ENCODE measurements at places on chromosomes 3 and 15.

- DNase-seq, result no peak
Measured at GRCh38 chr3:47441796-47442551, 33.8 kb downstream of the SCAP start.

DNA sequence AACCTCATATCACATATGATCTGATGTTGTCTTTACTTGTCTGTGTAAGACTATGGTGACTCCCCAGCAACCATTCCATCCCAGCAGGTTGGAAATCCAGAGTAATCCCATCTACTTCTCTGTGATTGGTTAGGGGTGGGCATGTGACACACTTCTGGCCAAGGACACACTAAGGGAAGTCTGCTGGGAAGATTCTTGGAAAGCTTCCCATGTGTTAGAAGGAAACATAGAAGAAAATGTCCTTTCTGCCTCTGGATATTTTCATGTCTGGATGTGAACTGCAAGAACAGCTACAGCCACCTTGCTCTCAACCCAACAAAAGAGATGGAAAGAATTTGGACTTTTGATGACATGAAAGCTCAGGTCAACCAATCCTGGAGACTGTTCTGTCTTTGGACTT lies 2.6 kb upstream of the UBE2Q2 start:
- DNase-seq, result no peak

GRCh38 chr3:126258670-126259069 lies 78.3 kb upstream of the ALDH1L1 start:
- DNase-seq, result no peak

- no peak for DNase-seq
Measured at GRCh38 chr3:128686465-128686864, 35.8 kb upstream of the RPN1 start.

DNA sequence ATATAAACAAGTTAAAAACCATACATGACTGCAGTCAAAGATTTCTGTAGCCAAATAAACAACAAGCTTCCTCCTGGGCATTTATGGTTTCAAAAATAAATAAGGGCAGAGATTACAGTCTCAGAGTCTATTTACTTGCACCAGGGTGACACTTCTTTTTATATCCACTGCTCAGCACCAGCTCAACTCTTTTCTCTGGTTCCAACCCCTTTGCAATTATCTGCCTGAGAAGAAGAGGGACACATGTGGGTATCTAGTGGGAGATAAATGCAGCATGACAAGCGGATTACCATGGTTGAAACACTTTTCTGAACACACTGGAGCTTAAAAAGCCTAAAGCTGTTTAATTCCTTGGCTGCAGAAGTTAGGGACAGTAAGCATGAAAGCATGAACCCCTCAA lies 311.5 kb downstream of the CNTN3 start:
- DNase-seq, result no peak

DNA sequence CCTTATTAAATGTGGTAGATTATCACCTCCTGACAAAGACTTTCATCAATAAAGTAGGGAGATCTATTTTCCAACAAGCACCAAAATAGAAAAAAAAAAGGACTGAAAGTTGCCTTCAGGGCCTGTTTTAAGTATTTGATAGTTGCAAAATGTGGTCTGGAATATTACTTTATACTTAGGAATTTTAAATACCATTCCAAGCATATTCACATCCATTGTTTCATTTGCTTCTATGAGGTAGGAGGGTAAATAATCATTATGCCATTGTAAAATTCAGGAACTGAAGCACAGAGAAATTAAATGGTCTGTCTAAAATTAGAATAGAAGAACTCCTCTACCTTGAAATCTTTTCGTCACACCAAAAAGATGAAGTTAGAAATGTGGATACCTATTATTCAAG lies 110.0 kb downstream of the TMCC1 start:
- no peak for DNase-seq

DNA sequence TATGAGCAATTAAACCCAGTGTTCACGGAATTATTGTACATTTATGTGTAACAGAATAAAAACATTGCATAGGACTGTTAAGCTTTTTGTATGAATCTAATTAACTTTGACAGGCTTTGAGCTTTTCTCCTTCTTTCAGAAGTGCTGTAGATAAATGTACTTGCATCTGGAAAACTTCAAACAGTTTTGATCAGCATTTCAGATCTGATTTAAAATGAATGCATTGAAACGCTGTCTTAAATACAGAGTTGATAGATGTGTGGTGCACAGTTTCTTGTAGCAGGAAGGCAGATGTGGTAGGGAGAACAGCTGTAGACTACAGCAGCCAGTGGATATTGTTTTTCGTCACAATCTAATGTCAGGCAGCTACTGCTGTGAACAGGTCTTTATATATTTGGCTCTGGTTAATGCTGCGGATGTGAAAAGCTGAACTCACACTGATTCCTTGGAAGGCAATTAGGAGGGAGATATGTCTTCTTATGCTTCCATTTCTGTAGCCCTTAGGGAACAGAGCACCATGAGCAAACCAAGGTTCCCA lies 193.8 kb upstream of the GOLIM4 start:
- DNase-seq, result no peak

GRCh38 chr3:158847452-158847821 lies 45.6 kb downstream of the MFSD1 start:
- DNase-seq, result no peak

- no peak for DNase-seq
Measured at GRCh38 chr3:98986073-98986472, 84.6 kb upstream of the DCBLD2 start.

DNA sequence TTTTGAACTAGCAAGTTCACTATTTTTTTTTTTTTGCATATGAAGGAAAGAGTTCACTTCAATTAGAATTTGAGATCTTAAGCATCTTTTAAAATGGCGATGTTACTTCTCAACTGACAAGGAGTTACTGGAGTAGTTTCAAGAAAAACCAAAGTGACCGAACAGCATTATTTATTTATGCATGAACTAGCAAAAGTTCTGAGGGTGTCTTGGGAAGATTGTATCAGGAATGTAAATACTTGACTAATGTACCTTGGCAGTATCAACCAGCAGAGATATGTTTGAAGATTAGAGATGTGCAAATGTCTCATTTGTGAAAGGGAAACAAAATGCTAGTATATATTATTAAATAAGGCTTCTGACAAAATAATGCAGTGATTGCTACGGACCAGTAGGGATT lies 203.9 kb downstream of the KBTBD8 start:
- DNase-seq, result no peak

- no peak for DNase-seq
Measured at GRCh38 chr15:55535436-55535835, 27.4 kb upstream of the DNAAF4 start.

DNA sequence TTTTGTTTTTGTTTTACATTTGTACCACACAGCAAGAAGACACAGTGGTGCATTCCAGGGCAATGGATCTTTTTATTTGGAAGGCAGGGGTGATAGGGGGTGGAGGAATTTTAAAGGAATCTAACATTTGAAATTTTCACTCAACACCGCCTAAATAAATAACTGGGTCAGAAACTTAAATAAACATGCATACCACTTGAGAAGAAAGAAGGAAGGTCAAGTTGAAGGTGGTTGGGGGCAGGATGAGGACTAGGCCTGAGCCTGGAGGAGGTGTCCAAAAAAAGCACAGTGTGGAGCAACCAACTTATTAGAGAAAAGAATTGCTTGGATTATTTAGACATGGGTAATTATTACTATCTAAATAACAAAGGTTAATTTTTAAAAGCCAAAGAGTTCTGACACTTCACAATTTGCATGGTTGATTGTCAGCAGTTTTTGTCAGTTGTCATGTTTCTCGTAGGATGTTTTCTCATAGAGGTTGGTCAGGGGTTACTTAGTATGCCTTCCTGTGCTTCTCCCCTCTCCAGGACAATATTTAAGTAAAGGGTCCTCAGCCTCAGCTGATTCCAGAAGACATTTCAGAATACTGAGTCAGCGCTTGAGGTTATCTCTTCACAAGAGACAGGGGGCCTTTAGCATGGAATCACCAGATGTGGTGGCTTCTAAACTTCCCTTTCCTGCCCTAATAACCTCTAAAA lies 173.7 kb upstream of the SLC2A2 start:
- no peak for DNase-seq

GRCh38 chr15:38323895-38324294 lies 71.3 kb downstream of the SPRED1 start:
- DNase-seq, result no peak

GRCh38 chr3:109963831-109964230 lies 626.5 kb upstream of the DPPA4 start:
- peak; percentile 25 for DNase-seq

- DNase-seq, result no peak
Measured at GRCh38 chr3:149077628-149078027, 8.7 kb downstream of the HLTF start.

DNA sequence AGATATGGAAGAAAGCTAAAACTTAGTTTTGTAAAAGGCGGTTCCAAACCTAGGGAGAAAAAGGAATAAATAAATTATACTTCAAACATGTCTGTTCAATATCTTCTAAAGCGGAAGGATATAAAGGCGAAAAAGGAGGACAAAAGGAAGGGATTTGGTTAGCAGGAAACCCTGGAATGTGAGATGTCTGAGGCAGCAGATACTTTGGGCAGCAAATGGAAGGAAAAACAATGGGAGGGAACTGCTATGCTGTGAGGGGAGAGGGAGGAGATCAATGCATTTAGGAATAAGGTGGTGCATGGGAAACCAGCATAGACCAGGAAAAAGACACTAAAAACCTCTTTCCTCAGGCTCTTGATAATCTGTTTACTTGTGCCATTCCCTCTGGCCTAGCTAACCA lies 120.8 kb downstream of the DNAH12 start:
- no peak for DNase-seq

DNA sequence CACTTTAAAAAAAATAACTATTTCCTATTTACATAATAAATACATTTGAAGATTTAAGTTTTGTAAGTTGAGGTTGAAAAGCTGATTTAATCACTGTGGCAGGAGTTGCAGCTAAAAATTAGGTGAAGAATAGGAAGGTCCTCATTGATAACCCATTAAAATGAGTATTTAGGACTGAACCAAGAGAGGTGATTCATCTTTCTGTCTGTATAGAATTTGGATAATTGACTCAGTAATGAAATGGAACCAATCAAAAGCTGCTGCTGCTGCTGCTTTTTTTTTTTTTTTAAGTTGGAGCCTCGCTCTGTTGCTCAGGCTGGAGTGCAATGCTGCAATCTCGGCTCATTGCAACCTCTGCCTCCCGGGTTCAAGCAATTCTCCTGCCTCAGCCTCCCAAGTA lies 190.5 kb downstream of the KLHL25 start:
- DNase-seq, result no peak

DNA sequence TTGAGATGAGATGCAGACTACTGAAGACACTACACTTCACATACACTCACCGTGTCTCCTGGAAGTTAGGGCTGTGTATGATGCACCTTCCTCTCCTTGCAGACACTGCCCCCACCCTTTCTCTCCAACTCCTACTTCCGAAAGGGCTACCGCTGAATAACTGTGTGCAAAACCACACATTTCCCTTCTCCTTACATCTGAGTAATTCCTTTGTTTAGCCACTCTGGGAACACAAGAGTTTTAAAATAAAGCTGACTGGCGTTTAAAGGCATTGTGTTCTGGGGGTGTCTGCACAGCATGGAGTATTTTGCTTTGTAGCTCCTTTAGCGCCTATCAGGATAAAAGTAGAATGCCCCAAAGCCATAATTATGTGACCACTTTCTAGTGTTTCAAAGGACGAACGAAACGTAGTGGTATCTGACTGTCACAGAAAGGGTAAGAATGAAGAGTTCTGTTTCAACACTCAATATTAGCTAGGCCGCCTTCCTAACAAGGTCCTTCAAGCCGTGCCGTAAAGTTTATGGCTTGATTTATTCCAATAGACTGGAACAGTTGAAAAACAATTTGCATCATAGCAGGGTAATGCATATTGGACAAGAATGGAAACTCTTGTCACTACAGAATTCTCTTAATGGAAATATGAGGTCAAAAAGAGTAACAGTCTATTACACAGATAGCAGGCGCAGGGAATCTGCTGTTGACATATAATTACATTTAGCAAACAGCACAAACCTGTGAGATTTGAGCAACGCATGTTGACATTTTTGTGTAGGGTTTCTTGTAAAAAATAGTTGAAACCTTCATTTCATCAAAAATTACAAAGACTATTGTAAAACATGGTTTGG lies 619.9 kb downstream of the FOXP1 start:
- no peak for DNase-seq

DNA sequence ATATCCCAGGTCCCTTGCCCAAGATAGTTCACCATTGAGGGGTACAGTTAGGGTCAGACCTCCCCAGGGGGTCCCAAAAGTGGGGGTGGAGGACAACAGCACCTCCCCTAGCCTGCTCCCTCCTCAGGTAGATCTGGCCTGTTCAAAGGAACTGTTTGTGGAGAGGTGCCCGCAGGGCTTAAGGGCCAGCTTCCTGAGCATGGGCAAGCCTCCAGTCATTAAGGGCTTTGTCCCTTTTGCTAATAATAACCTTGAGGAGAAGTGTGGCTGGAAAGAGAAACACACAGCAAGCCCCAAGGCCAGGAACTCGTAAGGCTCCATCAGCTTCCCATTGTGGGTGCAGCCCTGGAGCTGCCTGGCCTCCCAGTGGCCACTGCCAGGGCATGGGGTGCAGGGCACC lies 47.4 kb downstream of the ISG20 start:
- DNase-seq, result no peak

DNA sequence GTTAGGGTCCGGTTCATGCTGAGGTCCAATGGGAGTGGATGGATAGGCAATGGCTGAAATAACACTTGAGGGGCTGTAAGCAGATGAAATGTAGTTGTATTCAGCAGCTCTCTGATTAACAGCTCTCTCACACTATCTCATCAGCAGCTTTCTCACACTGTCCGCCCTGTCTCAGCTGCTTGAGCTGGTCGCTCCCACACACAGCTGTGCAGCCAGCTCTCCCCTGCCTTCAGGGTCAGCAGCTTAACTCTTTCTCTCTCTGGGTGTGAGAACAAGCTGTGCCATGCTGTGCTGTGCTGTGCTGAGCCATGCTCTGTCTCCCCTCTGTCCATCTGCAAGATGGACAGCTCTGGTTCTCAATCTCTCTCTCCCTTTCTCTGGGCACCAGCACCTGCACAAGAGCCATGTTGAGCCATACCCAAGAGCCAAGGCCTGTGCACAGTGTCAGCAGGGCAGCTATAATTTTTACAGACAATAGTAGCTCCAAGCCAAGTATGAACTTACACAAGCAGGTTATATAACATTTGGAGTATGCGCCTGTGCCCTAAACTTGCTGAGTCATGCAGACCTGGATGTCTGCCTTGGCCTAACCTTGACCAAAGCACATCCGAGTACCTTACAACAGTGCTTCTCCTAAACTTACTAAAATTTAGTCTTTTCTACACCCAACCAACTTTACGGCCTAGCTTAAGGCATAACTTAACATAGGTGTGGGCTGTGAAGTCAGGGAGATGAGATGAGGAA lies 291.3 kb upstream of the TRIM42 start:
- no peak for DNase-seq

DNA sequence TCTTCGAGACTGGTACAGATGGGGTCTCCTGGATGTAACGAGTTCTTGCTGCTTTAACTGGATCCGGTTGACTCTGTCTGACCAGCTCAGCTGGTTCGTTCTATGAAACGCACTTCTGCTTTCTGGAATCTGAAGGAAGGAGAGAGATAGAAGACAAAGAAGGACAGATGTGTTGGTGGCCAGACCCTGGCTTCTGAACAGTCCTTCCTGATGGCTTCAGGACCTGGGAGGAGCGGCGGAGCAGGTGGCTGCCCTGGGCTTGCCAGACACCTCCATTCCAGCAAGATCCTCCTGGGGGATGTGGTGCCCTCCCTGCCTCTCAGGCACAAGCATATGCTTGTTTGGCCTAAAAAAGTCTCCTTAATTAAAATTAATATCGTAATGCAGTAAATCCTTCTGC lies 99.9 kb downstream of the APBA2 start:
- no peak for DNase-seq

- no peak for DNase-seq
Measured at GRCh38 chr3:12750223-12750622, 8.8 kb downstream of the TMEM40 start.

All from NCI-H1930 (cell line).